ENCODE measurements at places on chromosomes 7 and 10.

GRCh38 chr10:110750931-110751330, 106.8 kb downstream of the RBM20 start:
- no peak for DNase-seq

- DNase-seq: no peak
Observed at GRCh38 chr10:132659206-132660091, 121.9 kb downstream of the INPP5A start.

GRCh38 chr7:155058896-155059295, 11.2 kb upstream of the HTR5A start:
- no peak for DNase-seq

- no peak for DNase-seq
Observed at GRCh38 chr7:90625051-90625450, 28.9 kb downstream of the CDK14 start.

DNA sequence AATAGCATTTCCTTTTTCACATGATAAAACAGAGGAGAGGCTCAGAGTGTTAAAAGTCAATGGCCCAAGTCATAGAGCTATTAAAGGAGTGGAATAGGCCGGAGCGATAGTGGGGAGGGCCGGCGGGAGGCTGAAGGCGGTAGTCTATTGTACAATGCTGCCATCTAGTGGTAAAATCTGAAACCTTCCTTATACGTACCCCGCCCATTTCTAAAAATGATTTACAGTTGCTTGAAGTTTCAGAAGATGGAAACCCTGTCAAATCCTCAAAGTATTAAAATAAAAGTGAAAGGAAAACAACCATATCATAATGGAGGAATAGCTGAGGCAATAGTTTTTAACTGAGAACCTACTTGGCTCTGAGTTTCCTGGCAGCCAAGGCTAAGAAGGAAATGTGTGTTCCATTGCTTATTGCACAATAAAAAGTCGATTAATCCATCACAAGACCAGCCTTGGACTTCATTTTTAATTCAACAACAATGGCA, 209.1 kb downstream of the CCSER2 start:
- DNase-seq: peak; percentile 31

DNA sequence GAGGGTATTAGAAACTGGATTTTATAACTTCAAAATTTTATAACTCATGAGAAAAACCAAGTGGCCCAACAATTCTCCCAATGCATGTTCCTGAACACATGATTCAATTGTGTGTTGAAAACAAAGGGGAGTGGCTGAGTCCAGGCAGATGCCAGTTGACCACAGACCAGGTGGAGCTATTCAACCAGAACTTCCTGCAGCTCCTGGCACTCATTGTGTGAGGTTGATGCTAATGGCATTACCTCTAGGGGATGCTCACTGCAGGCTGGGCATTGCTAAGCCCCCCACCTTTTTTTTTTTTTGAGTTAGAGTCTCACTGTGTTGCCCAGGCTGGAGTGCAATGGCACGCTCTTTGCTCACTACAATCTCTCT, 20.3 kb downstream of the MYOF start:
- peak; percentile 18 for DNase-seq

DNA sequence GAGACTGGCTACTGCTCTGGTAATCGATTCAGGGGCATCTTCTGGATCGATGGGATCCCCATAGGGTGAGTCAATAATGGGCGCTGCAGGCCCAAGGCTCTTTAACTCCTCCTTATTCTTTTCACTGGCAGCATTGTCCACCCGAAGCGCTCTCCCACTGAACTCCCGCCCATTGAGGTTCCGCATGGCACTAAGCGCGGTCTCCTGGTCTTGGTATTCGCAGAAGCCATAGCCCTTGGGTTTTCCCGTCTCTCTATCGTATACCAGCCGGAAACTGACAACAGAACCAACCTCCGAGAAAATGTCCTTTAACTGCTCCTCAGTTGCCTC, 285 bp downstream of the CSTF2T start:
- DNase-seq: no peak

DNA sequence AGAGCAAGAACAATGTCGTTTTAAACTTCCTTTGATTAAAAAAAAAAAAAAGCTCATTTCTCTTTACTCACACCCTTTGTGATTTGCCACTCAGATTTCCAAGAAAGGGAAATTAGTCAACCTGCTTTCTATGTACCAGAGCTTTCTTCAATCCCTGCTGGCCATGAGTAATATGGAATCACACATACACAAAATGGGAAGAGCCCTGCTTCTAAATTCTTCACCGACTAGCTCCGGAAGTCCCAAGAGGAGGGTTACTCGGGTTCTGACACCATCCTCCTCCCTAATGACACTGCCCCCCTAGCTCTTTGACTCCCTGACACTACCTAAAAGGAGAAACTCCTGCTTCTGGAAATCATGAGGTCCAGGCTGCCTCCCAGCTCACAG, 81.8 kb upstream of the SFMBT2 start:
- DNase-seq: no peak

- DNase-seq: no peak
Observed at GRCh38 chr7:16404636-16405035, 16.7 kb downstream of the CRPPA start.

GRCh38 chr10:117268258-117268657, 27.3 kb downstream of the SLC18A2 start:
- no peak for DNase-seq

DNA sequence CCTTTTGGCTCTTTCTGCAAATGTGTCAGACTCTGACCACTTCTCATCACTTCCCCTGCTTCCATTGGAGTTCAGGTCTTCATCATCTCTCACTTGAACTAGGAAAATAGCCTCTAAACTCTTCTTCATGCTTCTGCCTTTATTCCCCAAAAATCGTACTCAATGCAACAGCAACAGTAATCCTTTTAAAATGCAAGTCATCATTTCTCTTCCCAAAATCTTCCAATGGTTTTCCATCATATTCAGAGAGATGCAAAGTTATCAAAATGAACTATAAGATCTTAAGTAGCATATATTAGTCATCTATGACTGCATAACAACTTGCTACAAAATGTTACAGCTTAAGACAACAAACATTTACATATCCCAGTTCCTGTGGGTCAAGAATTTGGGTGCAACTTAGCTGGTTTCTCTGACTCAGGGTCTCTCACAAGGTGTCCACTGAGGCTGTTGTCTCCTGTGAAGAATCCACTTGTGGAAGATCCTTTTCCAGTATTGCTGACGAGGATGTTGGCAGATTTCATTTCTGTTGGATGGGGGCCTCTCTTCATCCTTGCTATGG, 31.0 kb upstream of the ETV1 start:
- DNase-seq: no peak

DNA sequence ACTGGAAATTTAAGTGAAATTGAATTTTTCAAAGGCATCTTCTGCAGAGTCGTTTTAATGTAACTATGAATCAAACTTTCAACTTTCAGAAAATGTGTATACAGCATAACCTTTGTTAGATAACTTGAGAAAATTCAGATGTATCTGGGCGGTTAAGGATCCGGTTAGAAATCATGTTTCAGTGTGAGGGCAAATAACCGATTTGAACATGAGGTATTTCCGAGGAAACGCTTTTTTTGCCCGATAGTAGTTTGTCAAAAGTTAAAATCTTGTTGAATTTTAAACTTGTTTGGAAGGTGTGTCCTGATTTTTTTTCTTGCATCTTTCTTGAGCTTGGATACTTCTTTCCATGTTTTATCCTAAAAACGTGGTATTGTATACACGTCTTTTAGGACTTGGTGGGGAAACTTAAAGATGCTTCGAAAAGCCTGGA, 1.3 kb upstream of the BMI1 start:
- no peak for DNase-seq

DNA sequence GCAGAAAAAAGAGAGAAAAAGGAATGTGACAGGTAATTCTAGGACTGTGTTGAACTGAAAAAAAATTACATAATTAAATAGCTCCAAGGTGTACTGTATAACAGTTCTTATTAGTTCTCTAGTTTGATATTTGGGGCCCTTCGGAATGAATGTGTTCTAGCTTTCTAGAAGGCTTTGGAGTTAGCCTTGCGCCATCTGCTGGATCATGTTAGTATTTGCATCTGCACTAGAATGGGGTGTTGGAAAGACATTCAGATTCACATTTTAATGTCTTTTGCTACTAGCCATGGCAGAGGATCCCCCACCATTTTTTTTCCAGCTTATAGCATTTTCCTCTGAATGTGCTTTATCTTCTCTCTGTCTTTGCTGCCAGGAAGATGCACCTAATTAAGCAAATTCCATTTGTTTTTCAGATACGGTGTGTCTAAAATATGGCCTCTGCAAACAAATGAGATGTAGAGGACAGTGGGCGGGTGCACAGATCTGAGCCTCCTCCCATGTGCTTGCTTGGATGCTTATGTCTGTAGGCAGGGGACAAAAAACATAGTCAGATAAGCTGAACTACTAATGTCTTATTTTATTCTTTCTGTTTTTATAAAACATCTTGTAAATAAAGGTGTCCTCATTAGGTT, 238.5 kb downstream of the PHF14 start:
- DNase-seq: peak; percentile 83

GRCh38 chr10:81034383-81034782, 496.7 kb downstream of the SH2D4B start:
- DNase-seq: no peak

DNA sequence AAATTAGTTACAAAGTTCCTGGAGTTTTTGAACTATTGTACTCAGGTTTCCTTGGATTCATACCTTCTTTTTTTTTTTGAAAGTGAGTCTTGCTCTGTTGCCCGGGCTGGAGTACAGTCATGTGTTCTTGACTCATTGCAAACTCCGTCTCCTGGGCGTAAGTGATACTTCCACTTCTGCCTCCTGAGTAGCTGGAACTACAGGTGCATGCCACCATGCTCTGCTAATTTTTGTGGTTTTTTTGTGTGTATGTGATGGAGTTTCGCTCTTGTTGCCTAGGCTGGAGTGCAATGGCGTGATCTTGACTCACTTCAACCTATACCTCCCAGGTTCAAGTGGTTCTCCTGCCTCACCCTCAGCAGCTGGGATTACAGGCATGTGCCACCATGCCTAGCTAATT, 22.3 kb downstream of the MCM10 start:
- DNase-seq: no peak

DNA sequence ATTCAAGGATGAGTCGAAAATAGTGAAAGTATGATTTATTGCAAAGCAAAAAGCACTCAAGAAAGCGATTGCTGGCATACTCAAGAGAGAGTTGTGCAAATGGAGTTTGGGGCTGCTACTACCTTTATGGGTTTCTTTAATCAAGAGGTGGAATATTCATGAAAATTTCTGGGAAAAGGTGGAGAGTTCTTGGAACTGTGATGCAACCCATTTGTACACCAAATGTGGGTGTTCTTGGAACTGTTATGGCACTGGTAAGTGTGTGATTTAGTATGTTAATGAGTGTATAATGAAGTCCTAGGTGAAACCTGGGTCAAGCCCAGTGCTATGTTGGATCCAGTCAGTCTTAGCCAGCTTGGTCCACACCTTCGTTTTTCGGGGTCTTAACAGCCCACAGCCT, 3.4 kb upstream of the VOPP1 start:
- no peak for DNase-seq

GRCh38 chr10:72784551-72785351, 92.8 kb downstream of the MCU start:
- no peak for DNase-seq

- DNase-seq: no peak
Observed at GRCh38 chr10:12455766-12456165, 106.4 kb downstream of the CAMK1D start.

- no peak for DNase-seq
Observed at GRCh38 chr10:121532292-121532864, 65.9 kb downstream of the FGFR2 start.

DNA sequence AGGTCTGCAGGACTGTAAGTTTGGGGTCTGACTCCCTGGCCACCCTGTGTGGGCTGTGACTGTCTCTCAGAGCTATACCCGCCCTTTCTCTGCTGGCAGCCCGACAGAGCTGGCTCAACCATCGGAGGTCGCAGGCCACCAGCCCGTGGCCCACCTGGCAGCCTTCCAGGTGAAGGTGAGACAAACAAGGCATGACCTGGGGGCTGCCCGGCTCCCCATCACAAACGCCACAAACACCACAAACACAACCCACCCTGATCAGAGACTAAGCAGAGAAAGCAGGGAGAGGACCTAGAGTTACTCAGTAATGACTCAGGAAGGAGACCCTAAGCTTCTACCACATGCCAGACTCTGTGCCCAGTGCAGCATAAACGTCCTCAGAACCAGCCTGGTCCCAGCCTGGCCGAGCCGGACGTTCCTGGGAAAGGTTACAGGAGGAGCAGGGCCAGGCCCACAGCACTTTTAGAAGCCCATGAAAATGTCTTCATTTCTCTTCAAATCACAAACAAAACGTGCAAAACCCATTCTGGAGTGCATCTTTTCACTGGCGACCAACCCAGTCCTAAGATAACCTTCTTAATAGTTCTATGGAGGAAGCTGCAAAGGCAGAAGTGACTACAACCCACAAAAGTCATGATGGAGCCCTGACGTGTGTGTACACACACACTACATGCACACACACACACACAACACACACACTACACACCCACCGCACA, 66.8 kb downstream of the MKI67 start:
- DNase-seq: no peak

- no peak for DNase-seq
Observed at GRCh38 chr7:16919440-16919839, 37.7 kb upstream of the AGR3 start.

- DNase-seq: no peak
Observed at GRCh38 chr10:128209862-128210214, 83.6 kb upstream of the MKI67 start.

- DNase-seq: no peak
Observed at GRCh38 chr7:136294977-136295376, 317.8 kb upstream of the MTPN start.

- no peak for DNase-seq
Observed at GRCh38 chr10:124882313-124882712, 59.6 kb upstream of the ZRANB1 start.

- no peak for DNase-seq
Observed at GRCh38 chr7:136049818-136050461, 72.8 kb upstream of the MTPN start.
